ENCODE measurements at places on chromosomes 11 and 22.

DNA sequence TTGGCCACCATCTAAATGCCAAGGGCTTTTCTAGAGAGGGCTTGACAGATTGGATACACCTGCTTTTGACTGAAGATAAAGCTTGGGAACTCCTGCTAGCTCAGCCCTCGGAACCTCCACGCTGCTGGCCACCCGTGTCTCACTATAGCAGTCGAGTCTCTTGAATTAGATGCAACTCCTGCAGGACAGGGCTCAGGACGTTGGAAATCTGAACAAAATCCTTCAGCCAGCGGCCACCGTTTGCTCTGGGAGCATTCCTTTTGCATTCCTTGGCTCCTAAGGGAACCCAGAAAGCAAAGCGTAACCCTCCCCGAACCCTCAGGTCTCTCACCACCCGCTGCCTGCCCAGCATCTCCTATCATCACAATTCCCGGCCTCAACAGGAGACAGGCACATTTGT, 77.8 kb downstream of the GRIK4 start:
- no peak for DNase-seq

GRCh38 chr11:64722141-64723065, 594 bp downstream of the NRXN2 start:
- DNase-seq: no peak

DNA sequence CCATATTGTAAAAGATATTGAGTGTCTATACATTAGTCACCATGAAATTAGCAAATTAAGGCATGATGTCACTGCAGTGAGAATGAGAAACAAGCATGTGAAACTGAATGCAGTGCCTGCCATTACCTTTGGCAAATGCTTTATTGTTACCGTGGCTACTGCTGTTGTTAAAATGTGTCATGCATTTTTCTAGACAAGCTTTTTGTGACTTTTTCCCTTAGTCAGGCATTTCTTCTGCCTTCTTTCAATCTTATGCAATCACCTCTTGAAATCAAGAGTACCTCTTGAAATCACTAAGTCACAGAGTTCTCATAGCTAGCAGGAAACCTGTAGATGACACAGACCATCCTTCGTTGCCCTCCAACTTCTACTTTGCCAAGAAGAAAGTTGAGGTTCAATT, 461.7 kb upstream of the TENM4 start:
- no peak for DNase-seq

- DNase-seq: no peak
Observed at GRCh38 chr11:15223318-15223717, 108.6 kb downstream of the INSC start.

DNA sequence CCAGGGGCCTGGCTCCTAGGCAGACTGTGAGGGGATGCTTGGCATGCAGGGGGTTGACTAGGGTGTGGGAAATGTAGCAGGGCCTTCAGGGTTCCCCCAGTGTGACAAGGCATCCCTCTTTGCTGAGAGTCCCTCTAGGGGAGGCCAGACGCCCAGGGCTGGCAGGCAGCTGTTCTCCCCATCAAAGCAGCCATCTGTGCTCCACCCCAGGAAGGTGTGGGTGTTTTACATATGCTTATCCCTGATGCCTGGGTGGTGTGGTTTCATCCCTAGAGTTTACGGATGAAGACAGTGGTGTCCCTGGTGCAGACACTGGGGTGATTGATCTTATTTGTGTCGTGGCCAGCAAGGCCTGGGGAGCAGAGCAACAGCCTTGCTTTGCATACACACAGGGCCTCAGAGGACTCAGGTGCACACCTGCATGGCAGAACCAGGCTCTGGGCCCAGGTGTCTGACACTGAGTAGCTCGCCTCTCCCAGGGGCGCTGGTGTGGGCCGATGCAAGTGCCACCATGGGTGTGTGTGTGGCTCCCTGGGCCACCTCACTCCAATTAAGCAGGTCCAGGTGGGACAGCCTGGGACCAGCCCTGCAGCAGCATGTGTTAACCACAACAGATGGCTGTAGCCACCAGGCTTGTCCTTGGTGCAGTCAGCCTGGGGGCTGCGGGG, 74.2 kb downstream of the MED15 start:
- DNase-seq: no peak

GRCh38 chr11:14584595-14584994, 59.0 kb upstream of the PDE3B start:
- peak; percentile 51 for DNase-seq

DNA sequence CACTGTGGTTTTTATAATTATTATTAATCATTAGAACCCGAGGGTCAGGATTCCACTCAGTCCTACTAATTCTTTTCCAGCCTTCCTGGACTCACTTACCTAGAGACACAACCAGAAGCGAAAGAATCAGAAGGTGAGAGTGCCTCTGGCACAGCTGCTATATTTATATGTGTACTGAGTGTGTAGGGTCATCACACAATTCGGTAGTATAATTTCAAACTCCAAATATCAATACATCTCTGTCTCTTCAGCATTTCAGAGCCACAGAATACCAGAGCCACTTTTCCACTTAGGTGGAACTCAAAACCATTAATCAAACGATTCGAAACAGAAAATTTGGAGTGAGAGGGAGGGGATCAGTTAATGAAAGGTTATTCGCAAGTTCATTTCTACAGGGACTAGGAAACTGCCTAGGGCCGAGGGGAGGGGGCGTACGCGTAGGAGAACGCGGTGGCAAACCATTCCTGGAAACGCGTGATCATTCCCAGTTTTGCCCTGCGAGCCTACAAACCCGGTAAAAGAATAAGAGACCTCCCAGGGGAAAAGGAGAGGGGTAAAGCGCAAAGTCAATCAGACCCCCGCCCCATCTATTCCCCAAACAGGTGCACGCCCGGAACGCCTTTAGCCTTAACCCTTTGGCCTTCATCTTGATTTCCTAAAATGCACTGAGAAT, 5.4 kb downstream of the BSX start:
- DNase-seq: no peak

DNA sequence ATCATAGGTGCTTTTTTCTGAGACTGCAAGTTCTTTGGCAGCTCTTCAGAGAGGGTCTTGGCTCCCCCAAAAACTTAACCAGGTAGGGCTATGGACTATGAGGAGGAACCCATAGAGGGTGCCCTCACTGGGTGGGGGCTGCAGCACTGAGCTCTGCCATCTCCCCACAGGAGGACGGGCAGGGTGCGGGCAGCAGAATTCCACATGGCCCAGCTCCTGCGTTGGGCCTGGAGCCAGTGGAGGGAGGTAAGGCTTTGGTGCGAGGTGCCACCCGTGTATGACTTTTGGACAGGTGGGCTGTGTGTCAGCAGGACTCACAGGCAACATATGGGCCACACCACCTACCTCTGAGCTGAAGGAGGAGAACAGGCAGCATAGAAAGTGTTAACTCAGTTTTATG, 58.4 kb downstream of the PISD start:
- DNase-seq: no peak

- no peak for DNase-seq
Observed at GRCh38 chr22:35732116-35732515, 14.4 kb downstream of the APOL5 start.

- DNase-seq: no peak
Observed at GRCh38 chr22:37016134-37016910, 2.9 kb downstream of the TST start.

- DNase-seq: no peak
Observed at GRCh38 chr11:69290806-69291205, 3.1 kb upstream of the MYEOV start.

GRCh38 chr11:76616676-76617552, 53.6 kb downstream of the LRRC32 start:
- no peak for DNase-seq

- DNase-seq: no peak
Observed at GRCh38 chr11:72351836-72352235, 82.5 kb downstream of the CLPB start.

DNA sequence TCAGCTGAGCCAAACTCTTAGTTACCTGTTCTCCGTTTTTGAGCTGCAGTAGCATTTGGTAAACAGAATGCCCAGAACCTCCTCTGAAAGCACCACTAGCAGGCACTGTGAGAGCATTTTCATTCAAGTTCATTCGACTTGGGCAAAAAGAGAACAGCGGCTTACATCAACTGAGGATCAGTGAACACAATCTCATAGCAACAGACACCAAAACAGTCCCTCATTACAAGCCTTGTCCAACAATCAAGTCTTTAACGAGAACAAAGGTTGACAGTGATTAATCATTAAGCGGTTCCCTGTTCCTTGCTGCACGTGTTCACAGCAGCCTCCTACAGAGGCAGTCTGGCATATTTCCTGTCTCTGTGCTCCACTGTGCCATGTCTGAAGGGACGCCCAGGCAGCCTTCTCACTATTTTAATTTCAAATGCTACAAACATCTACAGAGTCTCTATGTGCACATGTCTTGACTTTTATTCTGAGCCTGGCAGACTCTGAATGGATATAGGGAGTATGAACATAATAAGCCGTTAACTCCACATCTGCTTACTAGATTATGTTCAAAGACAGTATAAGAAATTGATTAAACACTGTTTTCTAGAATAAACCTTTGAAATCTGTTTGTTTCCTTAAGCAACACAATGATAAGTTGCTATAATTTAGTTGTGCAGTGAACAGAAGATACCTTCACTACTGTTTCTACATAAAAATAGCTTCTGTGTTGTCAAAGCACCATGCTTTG, 88.3 kb upstream of the MTMR2 start:
- peak; percentile 99 for DNase-seq

DNA sequence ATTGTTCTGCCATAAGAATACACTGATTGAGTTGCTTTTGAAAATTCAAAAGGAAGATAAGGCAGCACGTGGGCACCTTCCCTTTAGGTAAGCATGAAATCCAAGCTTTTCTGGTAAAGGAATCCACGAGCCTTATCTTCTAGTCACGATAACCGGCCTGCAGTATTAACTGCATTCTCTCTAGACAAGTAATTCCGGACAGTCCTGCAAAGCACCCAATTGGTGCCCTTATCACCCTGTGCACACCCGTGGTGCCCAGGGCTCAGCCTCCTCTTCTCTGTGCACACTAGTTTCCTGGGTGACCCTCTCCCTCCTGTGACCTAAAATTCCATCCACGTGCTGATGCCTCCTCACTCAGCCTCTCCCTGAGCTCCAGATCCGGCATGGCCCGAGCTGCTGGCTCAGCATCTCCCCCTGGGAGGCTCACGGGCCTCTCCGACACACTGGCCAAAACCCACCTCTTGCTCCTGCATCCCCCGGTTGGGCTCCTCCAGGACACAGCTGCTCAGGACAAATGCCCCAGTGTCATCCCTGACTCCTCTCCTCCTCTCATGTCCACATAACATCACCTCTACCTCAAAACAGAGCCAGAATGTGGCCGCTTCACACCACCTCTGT, 63.7 kb downstream of the PACSIN2 start:
- no peak for DNase-seq

DNA sequence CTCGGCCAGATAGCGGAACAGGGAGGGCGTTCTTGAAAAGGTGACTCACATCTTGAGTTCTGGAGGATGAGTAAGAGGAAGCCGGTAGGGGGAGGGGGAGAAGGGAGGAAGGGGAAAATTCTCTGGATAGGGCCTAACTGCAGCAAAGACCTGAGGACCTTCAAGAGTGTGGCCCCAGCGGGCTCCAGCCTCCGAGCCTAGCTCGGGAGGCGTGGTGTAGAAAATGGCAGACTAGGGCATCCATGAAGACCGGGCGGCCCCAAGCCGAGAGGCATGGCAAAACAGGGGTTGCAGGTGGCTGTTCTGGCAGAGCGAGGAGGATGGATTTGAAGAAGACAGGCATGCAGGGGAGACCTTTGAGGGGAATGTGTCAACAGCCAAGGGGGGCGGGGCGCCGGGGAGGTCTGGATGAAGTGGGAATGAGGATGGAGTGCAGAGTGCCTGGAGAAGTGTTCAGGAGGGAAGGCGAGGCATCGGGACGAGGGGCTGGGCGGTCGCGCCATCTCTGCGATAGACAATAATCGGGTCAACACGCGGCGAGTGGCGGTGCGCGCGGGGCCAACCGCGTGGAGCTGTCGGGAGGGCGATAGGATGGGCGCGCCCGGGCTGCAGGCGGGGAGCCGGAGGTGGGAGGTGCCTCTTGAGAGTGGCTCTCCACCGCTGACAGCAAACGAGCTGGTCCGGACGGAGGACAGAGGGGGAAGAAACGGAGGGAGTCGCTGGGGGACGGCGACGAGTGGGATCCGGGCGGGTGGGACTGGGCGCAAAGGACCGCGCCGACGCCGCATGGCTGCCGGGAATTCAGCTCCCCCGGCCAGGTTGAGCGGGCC, 40.0 kb upstream of the CREB3L1 start:
- DNase-seq: no peak

DNA sequence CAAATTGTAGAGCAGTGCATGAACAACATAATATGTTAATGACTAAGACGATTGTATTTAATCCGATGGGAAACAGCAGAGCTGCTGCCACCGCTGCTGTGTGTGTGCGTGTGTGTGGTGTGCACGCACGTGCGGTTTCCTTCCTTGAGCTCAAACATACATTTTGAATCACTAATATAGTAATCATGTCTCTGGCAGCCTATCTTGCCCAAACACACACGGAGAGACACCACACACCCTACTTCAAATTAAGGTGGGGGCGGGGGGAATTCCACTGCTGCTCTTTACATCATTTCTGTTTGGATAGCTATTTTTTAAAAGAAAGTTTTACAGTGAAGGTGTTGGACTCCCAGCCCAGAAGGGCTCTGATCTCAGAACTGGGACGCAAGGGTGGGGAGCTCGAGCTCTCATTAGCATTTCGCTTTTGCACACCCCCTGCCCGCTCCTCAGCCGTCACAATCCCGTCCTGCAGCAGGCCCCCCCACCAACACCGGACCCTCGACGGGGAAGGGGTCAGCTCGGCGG, 651 bp upstream of the FAM83F start:
- no peak for DNase-seq

DNA sequence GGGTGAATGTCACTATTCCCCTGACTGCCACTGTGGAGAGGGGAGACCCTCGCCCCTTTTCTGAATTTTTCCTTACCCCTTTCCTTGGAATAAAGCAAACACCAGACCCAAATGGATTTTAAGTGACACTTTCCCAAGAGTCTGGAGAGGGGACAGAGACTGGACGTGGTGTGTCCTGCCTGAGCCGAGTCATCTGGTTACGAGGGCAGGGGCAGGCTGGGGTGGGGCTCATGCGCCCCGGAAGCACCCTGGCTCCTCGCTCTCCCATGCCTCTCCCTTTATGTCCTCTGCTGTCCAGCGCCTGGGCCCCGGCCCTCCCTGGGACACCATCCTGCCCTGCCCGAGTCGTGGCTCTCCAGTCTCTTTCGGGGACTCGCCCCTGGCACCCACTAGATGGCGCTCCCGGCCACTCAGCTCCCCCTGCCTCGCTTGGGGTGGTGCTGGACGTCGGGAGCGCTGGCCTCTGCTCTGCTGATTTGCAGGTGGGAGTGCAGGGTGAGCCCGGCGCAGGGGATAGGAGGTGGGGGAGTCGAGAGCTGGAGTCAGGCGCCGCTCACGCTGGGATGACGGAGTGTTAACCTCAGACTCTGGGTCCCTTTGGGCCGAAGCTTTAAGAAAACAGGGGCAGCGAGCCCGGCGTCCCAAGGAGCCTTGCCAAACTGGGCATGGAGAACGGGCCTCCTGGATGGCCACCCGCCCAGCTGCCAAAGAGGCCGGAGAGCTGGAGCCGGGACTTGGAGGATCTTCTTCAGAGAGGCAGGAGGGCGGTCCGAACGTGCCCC, 89.8 kb downstream of the RPS6KA4 start:
- peak; percentile 27 for DNase-seq

- no peak for DNase-seq
Observed at GRCh38 chr22:49216579-49216978, 611.1 kb downstream of the BRD1 start.
